NCI-H1105 (cell line): ENCODE measurements at places on chromosomes 5 and 9.

- no peak for DNase-seq
Measured at GRCh38 chr5:169080448-169080911, 220.5 kb downstream of the SLIT3 start.

DNA sequence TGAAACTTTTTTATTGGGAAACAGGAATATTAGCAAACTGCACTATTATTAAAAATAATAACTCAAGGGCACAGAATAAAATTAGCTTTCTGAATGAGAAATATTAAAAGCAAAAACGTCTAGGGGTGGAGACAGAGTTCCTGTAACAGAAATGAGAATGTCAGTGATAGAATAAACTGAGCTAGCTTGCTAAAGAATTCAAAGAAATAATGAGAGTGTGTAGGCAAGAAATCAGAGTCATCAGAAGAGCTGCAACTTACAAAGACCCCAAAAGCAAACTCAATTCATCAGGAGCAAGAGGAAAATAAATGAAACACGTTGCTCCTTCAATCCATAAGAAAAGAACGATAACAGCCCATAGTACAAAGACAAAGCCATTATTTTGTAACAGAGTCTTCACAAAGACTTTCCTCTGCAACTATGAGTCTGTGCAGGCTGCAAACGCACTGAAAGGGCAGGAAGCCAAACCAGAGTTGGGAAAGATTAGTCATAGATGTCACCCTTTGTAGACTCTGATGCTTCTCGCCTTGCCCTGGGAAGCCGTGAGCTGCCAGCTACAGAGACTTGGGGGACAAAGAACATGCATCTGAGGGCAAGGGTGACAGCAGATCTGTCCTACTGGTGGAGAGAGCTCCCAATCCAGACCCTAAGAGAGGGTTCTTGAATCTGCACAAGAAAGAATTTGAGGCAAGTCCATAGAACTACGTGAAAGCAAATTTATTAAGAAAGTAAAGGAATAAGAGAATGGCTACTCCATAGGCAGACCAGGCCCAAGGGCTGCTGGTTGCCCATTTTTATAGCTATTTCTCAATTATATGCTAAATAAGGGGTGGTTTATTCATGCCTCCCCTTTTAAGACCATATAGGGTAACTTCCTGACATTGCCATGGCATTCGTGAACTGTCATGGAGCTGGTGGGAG lies 40.8 kb downstream of the SHC3 start:
- DNase-seq: no peak

GRCh38 chr5:145979270-145980223 lies 43.2 kb downstream of the SH3RF2 start:
- DNase-seq: no peak

DNA sequence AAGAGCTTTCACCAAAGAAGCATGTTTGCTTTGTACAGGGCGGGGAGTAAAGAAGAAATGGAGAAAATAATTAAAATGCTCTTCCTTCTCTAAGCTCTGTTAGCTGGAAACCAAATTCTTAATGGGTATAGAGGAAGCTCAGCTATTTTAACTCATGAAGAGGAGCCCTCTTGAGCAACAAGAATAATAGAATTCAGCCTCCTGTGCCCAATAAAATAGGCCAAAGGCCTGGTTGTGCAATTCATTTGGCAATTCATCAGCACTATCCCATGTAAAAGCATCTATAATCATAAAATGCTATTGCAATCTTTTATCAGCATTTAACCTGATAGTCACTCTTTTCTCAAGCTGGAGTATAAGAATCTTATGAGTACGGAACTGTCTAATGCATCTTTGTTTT lies 133.6 kb upstream of the CDH6 start:
- DNase-seq: no peak

DNA sequence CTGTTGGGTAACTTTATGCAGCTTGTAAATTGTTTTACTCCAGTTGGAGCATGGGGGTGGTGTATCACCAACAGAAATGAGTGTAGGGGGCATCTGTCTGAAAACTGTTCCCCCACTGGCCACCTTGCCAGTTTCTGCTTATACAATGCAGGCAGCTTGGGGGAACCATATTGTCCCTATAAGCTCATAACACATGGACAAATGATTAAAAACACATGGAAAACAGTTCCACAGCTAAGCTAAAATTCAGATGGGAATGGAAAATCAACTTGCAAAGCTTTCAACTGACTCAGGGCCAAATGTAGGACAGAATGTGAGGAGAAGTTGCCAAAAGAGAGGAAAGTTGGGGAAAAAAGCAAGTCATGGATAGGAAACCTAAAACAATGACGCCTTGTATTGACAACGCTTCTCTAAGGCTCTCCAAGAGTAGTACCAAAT lies 7.9 kb upstream of the CER1 start:
- DNase-seq: no peak

GRCh38 chr9:107628444-107628843 lies 138.9 kb upstream of the KLF4 start:
- DNase-seq: no peak

GRCh38 chr9:90180381-90180780 lies 462.2 kb downstream of the DIRAS2 start:
- no peak for DNase-seq

GRCh38 chr9:21144603-21145002 lies 3.0 kb upstream of the IFNW1 start:
- DNase-seq: no peak

DNA sequence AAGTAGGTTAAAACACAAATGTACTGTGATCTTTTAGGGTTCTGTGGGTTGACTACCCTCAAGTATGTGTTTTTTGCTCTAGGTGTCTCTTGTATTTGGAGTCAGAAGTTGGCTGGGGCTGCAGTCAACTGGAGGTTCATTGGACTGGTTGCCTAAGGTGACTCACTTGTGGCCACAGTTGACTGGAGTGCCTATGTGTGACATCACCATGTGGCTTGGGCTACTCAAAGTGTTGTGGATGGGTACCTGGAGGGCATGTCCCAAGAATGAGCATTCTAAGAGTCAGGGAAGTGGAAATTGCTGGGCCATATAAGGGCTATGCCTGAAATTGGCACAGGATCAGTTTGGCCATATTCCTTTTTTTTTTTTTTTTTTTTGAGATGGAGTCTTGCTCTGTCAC lies 27.4 kb downstream of the SNX30 start:
- no peak for DNase-seq

DNA sequence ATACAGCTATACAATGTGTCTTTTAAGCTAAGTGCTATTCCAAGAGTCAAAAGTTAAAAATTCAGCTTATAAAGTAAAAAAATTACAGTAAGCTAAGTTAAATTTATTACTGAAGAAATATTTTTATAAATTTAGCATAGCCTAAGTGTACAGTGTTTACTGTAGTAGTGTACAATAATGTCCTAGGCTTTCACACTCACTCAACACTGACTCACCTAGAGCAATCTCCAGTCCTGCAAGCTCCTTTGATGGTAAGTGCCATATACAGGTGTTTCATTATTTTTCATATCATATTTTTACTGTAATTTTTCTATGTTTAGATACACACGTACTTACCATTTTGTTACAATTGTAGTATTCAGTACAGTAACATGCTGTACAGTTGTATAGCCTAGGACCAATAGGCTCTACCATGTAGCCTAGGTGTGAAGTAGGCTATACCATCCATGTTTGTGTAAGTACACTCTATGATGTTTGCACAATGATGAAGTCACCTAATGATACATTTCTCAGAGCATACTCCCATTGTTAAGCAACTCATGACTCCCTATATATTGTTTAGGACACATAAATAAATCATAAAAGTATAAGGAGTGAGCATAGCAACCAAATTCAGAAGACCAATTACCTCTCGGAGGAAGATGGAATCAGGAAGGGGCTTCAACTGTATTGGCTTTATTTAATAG lies 165.1 kb upstream of the SLC30A5 start:
- DNase-seq: no peak

DNA sequence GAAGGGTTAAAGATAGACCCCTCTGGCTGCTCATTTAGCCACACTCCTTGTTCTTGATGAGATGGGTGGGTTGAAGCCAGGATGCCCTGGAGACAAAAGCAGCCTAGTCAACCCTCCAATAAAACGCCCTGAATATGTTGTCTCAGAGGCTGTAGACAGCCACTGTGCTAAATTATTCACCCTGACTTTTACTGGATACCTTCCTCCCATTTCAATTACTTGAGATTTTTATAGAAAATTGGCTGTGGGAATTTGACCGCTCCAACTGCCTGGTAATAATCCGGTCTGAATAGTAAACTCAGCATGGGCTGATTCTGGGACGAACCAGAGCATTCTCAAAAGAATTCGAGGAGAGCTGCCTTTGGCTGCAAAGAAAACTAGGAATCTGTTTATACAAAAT lies 104.2 kb downstream of the SNX18 start:
- no peak for DNase-seq

DNA sequence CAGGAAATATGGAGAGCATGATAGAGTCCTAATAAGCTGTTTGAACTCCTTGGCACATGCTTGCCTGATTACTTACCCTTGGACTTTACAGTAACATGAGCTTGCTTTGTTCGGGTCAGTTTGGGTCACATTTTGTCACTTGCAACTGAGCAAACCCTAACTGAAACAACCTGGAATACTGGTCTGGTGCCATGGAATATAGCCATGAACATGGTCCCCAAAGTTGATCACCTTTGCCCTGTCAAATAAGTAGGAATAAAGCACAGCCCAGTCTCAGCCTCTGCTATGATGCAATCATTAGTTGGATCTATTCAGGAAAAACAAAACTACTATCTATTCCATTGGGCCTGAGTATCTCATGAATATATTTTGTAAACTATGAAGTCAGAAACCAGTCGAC lies 18.2 kb downstream of the CDO1 start:
- DNase-seq: no peak

- DNase-seq: no peak
Measured at GRCh38 chr5:128271859-128272464, 188.4 kb downstream of the SLC12A2 start.

- no peak for DNase-seq
Measured at GRCh38 chr5:62662521-62662920, 83.9 kb downstream of the LRRC70 start.

- no peak for DNase-seq
Measured at GRCh38 chr9:15282567-15283285, 24.3 kb downstream of the TTC39B start.

DNA sequence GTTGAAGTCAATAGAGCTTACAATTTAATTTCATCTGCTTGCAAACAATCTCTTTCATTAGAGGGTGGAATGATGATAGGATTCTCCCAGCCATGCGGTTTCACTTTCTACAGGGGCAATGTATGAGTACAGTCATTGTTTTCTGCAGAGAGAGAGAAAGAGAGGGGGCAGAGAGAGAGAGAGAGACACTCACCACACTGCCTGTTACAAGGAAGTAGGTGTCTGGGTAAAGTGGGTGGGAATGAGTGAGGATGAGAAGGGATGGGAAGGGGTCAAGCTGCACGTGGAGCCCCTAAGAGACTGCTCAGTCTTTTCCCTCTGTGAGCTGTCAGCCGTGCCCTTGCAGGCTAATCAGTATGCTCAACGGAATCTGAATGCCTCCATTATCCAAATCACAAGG lies 454.3 kb downstream of the KDM4C start:
- DNase-seq: no peak

DNA sequence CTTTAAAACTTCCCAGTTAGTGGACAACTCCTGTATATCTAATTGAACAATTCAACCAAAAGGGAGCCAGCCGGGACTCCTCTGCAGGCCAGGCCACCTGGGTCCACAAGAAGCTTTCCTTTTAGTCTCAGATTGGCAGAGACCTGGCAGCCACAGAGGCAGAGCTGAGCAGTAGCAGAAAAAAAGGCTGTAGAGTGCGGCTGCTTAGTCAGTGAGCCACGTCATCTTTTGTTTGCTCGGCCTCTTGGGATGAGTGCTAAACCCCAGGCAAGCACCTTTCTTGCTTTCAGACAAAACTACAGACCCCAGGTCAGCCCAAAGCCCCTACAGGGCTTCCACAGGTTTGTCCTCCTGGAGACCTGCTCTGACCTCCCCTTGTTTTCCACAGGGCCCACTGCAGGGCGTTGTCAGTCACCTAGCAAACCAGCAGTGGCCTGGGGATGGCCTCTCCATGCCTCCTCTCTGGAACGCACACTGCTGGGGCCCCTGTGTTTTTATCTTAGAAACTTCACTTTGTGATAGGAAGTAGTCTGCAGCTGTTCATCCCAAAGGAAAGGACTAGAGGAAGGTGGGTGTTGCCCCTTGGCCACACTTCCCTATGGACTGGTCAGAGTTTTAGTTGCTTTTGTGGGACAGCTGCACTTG lies 49.9 kb downstream of the SHB start:
- no peak for DNase-seq

GRCh38 chr5:10726179-10726912 lies 34.7 kb downstream of the DAP start:
- DNase-seq: no peak

DNA sequence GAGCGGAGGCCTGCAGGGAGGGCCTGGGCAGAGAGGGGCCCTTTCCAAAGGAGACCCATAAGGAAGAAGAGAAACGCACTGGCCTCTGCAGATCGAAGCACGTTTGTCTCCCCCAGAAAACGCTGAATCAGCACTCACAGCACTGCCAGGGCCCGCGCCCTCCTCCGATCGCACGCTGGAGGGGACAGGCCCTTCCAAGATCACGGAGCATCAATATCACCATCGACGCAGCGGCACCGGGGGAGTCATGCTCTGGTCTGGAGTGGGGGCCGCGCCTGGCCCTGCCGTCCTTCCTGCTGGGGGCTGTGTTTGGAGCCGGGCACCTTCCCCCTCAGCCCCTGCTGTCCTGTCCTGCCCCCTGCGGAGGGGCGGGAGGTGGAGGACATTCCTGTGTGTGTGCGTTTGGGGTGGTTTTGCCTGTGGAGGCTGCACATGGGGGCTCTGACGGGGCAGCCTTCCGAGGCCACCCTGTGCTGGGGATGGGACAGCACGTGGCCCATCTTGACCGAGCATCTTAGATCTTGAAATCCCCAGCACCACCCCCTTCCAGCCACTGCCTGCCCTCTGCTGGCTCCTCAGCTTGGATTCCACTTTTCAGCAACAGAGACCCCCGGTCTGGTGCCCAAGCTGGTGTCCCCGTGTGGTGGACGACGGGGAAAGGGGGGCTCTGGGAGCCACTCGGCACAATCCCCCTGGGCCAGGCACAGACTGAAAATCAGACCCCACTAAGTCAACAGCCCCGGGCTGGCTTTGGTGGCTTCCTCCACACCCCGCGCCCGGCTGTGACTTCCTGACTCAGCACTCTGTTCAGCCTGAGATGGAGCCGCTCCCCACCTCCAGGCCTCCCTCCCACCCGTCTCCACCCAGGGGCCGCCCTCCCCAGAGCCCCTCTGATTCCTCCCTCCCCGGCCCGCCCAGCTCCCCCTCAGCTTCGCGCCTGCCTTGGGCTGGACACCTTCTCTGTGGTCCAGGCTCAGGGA lies 8.3 kb downstream of the TMEM250 start:
- no peak for DNase-seq

- DNase-seq: no peak
Measured at GRCh38 chr9:35868933-35869332, 1.3 kb downstream of the OR13J1 start.
